ENCODE measurements at places on chromosomes 4 and X. TPM values are rescaled to one million over a fixed set of nuclear protein-coding genes. Genes with fewer than 3 reads are reported as not detected.

Gene NOX1
- total RNA-seq, result not detected

Gene SLC16A2
- 13.6 TPM for total RNA-seq

Gene GLRA2
- not detected for total RNA-seq

Gene CT45A2
- not detected for total RNA-seq

Gene MAGEA9B
- total RNA-seq, result not detected

Gene DUSP21
- not detected for total RNA-seq

Gene PPP1R2C
- not detected for total RNA-seq

Gene EBP
- 254 TPM for total RNA-seq

Gene PNMA6F
- not detected for total RNA-seq

Gene ENPEP
- total RNA-seq, result 0.15 TPM

Gene GPC3
- total RNA-seq, result not detected

Gene MECP2
- 13.8 TPM for total RNA-seq

Gene GPAT3
- total RNA-seq, result 2.4 TPM

Gene RS1
- total RNA-seq, result not detected

Measured in bronchus fibroblast of lung (primary cell).